ENCODE measurements at places on chromosomes 11 and 22.

GRCh38 chr11:45647329-45647728, 18.1 kb downstream of the CHST1 start:
- DNase-seq, result no peak

GRCh38 chr11:196786-197731, 4.2 kb downstream of the SCGB1C1 start:
- no peak for DNase-seq

DNA sequence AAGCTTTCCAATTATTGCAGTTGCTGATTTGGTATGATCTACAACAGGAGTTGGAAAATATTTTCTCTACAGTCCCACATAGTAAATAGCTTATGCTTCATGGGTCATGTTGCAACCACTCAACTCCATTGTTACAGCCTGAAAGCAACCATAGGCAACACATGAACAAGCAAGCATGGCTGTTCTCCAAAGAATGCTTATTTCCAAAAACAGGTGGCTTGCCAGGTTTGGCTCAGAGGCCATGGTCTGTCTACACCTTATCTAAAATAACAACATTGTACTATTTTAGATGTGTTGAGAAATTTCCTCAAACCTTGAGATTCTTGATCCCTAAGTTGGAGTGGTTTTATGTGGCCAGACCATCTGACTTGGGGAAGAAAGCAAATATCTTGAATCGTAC, 153.9 kb upstream of the MPPED2 start:
- DNase-seq, result no peak

GRCh38 chr11:92627615-92628256, 341.7 kb upstream of the MTNR1B start:
- no peak for DNase-seq

GRCh38 chr11:56693428-56693827, 5.5 kb upstream of the OR9G1 start:
- DNase-seq, result no peak

GRCh38 chr11:106621484-106621883, 396.8 kb downstream of the GUCY1A2 start:
- DNase-seq, result no peak

DNA sequence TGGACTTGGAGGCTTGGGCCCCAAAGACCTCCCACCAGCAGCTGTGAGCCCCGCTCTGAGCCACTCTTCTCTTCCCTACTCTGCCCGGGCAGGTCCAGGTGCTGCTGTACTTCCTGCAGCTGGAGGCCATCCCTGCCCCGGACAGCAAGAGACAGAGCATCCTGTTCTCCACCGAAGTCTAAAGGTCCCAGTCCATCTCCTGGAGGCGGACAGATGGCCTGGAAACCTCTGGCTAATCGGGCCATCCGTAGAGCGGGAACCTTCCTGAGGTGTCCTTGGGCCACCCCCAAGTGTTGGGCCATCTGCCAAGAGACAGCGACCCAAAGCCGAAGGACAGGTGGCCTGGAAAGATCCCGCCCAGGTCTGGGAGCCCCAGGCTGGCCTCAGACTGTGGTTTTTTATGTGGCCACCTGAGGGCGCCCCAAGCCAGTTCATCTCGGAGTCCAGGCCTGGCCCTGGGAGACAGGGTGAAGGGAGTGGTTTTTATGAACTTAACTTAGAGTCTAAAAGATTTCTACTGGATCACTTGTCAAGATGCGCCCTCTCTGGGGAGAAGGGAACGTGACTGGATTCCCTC, 135.1 kb downstream of the BCR start:
- peak; percentile 76 for DNase-seq

DNA sequence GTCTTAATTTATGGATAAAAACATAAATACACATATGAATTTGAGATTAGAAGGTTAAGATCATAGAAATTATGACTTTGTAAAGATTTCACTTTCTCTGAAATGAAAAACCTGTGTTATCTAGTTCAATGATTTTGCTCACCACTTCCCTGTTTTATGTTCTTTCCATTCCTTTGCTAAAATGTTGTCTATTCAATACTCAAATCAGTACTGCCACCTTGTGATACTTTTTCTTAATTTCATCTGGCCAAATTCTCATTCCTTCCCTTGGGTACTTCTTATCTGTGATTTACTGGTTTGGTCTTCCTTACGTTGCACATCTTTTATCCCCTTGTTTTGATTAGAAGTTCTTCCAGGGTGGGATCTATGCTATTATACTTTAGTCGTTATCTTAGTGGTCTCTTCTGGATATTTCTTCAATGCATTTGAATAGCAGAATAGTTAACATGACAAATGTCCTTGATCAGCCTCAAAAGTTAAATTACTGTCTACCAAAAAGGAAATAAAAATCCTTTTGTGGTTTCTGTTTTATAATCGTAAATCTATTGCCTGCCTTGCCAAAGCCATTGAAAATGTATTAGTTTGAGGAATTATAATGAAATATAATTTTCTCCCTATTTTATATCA, 197.0 kb downstream of the PGR start:
- peak; percentile 31 for DNase-seq

- DNase-seq, result no peak
These were observed 19.3 kb upstream of the TOP3B start for GRCh38 chr22:22001664-22002525.

DNA sequence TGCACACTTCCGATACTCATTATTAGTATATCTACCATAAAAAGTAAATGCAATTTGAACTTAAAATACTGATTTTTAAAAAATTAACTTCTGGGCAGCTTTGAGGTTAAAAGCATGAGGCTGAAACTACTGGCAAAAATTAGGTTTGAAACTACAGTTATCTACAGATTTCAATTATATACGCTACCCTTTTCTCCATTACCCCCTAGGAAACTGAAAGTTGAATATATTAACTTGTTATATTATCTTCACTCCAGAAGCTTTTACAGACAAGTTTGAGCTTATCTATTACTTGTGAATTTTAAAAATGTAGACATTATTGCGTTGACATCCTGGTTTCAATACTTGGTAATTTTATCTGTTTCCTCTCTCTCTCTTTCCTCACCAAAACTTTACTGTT, 96.7 kb upstream of the DDI1 start:
- no peak for DNase-seq

DNA sequence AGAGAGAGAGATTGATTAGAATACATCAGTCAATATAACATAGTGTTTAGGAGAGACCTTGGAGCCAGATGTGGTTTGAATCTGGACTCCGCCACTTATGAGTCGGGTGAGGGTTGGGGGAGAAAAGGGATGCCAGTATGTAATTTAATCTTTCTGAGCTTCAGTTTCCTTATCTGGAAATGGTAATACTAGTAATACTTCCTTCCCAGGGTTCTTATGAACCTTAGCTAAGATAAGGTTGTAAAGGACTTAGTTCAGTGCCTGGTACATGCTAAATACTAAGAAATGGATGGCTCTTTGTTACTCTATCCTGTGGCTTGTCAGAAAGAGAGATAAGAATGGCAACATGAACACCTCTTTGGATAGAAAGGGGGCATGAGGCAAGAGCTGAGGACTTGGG, 226.1 kb upstream of the NARS2 start:
- no peak for DNase-seq

DNA sequence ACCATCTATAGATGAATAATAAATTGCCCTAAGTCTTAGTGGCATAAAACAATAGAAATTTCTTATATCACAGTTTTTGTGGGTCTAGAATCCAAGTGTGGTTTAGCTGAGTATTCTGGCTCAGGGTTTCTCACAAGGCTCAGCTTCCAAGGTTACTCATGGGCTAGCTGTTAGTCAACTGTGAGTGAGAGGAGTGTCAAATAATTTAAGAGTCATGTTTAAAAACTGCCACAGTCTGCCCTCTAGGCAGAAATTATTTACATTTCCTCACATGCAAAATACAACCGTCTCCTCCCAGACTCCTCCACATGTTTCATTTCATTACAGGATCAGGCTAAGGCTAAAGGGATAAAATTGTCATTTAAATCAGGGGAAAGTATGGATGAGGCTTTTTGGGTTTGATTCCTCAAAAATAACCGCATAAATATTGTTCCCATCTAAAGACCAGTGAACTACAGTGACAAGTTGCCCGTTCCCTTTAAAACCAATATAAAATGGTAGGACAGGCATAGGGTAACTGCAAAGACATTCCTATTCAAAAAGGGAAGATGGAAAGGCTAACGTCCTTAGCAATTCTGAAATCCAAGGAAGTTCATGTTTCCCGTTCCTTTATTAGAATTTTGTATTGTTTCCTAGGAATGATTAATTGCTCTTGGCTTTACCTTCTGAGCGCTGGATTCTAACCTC, 324.3 kb downstream of the DYNC2H1 start:
- DNase-seq, result no peak

- peak; percentile 16 for DNase-seq
These were observed 509.4 kb upstream of the API5 start for GRCh38 chr11:42802201-42802899.

DNA sequence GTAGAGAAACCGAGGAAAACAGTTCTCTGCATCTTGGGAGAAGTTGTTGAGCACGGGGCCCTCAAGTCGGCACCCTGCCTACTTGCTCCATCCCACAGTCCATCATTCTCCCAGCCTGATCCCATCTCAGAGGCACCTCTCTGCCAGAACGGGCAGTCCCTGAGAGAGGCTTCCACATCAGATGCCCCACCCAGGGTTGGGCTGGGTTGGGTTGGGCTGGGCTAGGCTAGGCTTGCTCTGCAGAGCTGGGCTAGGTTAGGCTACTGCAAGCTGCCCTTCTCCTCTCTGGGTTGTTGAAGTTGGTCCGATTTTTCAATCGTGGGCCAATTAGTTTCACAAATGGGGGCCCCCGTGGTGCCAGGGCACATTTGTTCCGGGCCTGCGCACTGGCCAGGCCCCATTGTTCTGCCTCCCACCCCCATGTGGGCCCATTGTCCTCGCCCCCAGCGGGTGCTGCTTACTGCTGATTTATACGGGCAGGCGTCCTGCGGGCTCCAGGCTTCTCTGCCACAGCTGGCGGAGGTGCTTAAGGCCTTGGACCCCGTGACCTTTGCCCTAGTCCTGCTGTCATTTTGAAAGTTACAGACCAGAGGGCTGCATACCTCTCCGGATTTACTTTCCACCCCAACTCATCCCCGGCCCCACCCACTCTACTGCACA, 63.7 kb upstream of the NNMT start:
- no peak for DNase-seq

GRCh38 chr11:76598426-76598839, 72.1 kb downstream of the LRRC32 start:
- peak; percentile 76 for DNase-seq

GRCh38 chr11:83007909-83008580, 63.7 kb downstream of the RAB30 start:
- DNase-seq, result peak; percentile 35

DNA sequence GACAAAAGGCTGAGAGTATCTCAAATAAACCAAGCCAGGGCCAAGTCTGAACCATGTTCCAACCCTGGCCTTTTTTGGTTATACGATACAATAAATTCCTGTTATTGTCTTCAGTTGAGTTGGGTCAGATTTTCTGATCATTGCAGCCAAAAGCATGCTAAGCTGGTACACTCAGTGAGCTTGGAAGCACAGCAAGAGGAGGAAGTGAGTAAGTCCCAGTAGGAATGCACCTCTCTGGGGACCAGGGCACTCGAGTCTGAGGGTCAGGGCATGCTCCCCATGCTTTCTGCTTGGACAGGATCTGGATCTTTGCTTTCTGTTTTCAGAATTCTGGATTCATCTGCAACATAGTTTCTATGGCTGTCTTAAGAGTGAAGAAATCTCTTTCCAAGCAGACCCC, 73.1 kb downstream of the TMPRSS5 start:
- DNase-seq, result no peak

- DNase-seq, result no peak
These were observed 27.9 kb upstream of the SLC36A4 start for GRCh38 chr11:93225662-93226061.

DNA sequence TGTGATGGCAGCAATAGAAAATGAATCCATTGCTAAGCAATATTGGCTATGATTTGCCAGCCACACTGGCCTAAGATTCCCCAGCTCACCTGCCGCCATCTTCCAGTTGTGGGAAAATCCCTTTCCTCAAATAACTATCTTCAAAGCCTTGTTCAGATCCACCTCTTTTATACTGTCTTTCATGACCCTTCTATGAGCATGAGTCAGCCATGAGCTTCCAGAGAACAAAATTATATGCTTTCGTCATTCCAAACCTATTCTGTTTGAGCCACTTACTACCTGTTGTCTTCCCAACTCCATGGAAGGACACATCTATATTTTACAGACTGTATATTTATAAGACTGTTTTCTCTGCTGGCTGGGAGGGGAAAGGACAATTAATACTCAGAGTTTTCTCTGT, 25.0 kb upstream of the PRSS23 start:
- no peak for DNase-seq

DNA sequence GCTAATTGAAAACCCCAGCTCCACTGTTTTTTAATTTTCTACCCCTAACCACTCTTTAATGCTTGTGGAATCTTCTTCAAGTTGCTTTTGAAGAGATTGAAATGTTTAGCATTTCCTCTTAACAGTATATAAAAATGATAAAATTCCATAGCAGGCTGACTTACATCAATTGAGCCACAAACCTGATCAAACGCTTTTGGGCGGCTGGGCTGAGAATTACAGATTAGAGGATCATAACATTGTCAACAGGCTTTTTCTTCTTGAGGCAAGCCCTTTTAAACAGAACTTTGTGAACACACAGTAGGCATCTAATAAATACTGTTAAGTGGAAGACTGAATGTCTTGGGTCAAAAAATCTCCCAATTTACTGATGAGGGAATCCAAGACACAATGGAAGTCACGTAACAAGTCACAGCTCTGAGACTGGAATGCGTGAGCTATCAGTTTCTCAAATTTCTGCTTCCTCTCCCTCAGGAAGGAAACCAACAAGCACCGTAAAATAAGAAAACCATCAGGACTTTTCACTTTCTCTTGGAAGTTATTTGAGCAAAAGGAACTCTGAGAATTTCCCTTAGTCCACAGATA, 50.0 kb upstream of the CCDC89 start:
- no peak for DNase-seq

DNA sequence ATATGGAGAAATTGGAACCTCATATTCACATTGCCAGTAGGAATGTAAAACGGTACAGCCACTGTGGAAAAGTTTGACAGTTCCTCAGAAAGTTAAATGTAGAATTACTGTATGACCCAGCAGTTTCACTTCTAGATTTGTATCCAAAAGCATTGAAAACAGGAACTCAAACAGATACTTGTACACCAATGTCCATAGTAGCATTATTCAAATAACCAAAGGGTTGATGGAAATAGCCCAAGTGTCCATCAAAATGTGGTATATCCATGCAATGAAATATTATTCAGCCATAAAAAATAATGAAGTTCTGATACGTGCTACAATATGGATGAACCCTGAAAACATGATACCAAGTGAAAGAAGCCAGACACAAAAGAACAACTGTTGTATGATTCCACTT, 17.8 kb downstream of the PRRG4 start:
- DNase-seq, result no peak

GRCh38 chr11:120702656-120703055, 191.1 kb downstream of the GRIK4 start:
- DNase-seq, result no peak

- peak; percentile 14 for DNase-seq
These were observed 109.4 kb downstream of the GRIA4 start for GRCh38 chr11:105719073-105719822.

GRCh38 chr22:30439226-30439625, 13.7 kb downstream of the MTFP1 start:
- DNase-seq, result no peak

DNA sequence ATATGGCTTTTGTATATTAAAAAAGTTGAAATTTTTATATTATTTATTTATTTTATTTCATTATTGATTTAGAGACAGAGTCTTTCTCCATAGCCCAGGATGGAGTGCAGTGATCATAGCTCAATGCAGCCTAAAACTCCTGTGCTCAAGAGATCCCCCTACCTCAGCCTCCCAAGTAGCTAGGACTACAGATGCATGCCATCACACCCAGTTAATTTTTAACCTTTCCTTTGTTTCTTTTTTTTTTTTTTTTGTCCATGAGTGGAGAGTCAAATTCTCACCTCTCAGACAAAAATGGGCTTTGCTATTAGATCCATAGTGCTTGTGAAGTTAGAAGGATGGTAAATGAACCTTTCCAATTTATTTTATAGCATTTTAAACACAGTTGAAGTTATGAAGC, 182.5 kb downstream of the SOX6 start:
- no peak for DNase-seq

All from iPS-NIHi11 (cell line).